A549 treated with DMSO at 1 μM for 4 hours (cell line): ENCODE measurements at places on chromosomes 7 and 10. TPM values are rescaled to one million over a fixed set of nuclear protein-coding genes. Genes with fewer than 3 reads are reported as not detected.

The ADAM12 gene
- total RNA-seq, result 3.3 to 7.7 TPM (median 5.5 TPM) in 5 replicates

The PNLIPRP1 gene
- not detected in 5 replicates for total RNA-seq

The DRGX gene
- 0.03 to 0.07 TPM (median 0.06 TPM) in 3 of 5 replicates, not detected in the others for total RNA-seq

The MACROH2A2 gene
- 24.8 to 30.7 TPM (median 27.9 TPM) in 5 replicates for total RNA-seq

The EN2 gene
- total RNA-seq, result 0.47 to 1.3 TPM (median 0.99 TPM) in 5 replicates

The SVOPL gene
- not detected in 5 replicates for total RNA-seq

The ZPBP gene
- not detected in 5 replicates for total RNA-seq

The DNA2 gene
- total RNA-seq, result 8.7 to 12.6 TPM (median 11.8 TPM) in 5 replicates

The SPDYE6 gene
- total RNA-seq, result not detected in 5 replicates

The PKD2L1 gene
- total RNA-seq, result 0.06 to 0.16 TPM (median 0.08 TPM) in 5 replicates

The TAS2R4 gene
- total RNA-seq, result 0.12 to 0.33 TPM (median 0.13 TPM) in 5 replicates

The COL13A1 gene
- 0.16 to 0.62 TPM (median 0.33 TPM) in 5 replicates for total RNA-seq

The C10orf105 gene
- total RNA-seq, result not detected in 5 replicates

The UBTD1 gene
- 15.7 to 20.4 TPM (median 17.4 TPM) in 5 replicates for total RNA-seq

The SFRP4 gene
- 3.5 to 4.6 TPM (median 3.9 TPM) in 5 replicates for total RNA-seq

The DKK1 gene
- 327 to 386 TPM (median 343 TPM) in 5 replicates for total RNA-seq

The AKR1C4 gene
- total RNA-seq, result 0.15 to 0.39 TPM (median 0.24 TPM) in 5 replicates

The PRKAG2 gene
- total RNA-seq, result 35.6 to 41.5 TPM (median 37.0 TPM) in 5 replicates

The MYOF gene
- total RNA-seq, result 201 to 255 TPM (median 239 TPM) in 5 replicates

The TEX47 gene
- total RNA-seq, result not detected in 5 replicates

The TMEM178B gene
- 1.2 to 1.7 TPM (median 1.6 TPM) in 5 replicates for total RNA-seq

The CAPZA2 gene
- total RNA-seq, result 118 to 159 TPM (median 138 TPM) in 5 replicates

The NKX2-3 gene
- 0.06 TPM in 1 of 5 replicates, not detected in the others for total RNA-seq

The KLF14 gene
- 0.05 TPM in 2 of 5 replicates, not detected in the others for total RNA-seq

The OR2A25 gene
- total RNA-seq, result not detected in 5 replicates

The ZNF804B gene
- not detected in 5 replicates for total RNA-seq

The INMT gene
- not detected in 5 replicates for total RNA-seq

The CAMK2B gene
- 0.15 to 0.28 TPM (median 0.20 TPM) in 5 replicates for total RNA-seq

The ZNF485 gene
- total RNA-seq, result 1.9 to 2.2 TPM (median 2.1 TPM) in 5 replicates

The CASTOR2 gene
- total RNA-seq, result 1.8 to 3.8 TPM (median 2.7 TPM) in 5 replicates

The NUTM2E gene
- 0.36 to 0.43 TPM (median 0.40 TPM) in 5 replicates for total RNA-seq

The DCLRE1C gene
- 4.4 to 6.5 TPM (median 6.2 TPM) in 5 replicates for total RNA-seq

The UPK3B gene
- total RNA-seq, result 10.4 to 20.2 TPM (median 18.3 TPM) in 5 replicates

The NODAL gene
- 0.06 TPM in 1 of 5 replicates, not detected in the others for total RNA-seq

The SEMA3D gene
- 0.03 to 0.05 TPM (median 0.03 TPM) in 3 of 5 replicates, not detected in the others for total RNA-seq

The VSIR gene
- total RNA-seq, result 23.7 to 32.7 TPM (median 28.7 TPM) in 5 replicates

The INHBA gene
- 0.78 to 1.7 TPM (median 1.3 TPM) in 5 replicates for total RNA-seq

The OLAH gene
- total RNA-seq, result not detected in 5 replicates

The MSMB gene
- total RNA-seq, result not detected in 5 replicates

The LRIT1 gene
- not detected in 5 replicates for total RNA-seq

The CELF2 gene
- total RNA-seq, result 0.03 to 0.10 TPM (median 0.04 TPM) in 3 of 5 replicates, not detected in the others

The TLX1 gene
- total RNA-seq, result 0.05 TPM in 1 of 5 replicates, not detected in the others

The ZNF800 gene
- 9.9 to 13.6 TPM (median 11.2 TPM) in 5 replicates for total RNA-seq

The STRIP2 gene
- total RNA-seq, result 6.3 to 9.2 TPM (median 7.7 TPM) in 5 replicates

The TMEM184A gene
- 6.7 to 15.3 TPM (median 13.2 TPM) in 5 replicates for total RNA-seq

The WDFY4 gene
- total RNA-seq, result 0.01 TPM in 1 of 5 replicates, not detected in the others

The GIMAP6 gene
- not detected in 5 replicates for total RNA-seq

The SFRP5 gene
- total RNA-seq, result 1.8 to 2.6 TPM (median 2.4 TPM) in 5 replicates

The CTAGE4 gene
- not detected in 5 replicates for total RNA-seq

The CPA2 gene
- 0.11 to 0.44 TPM in 2 of 5 replicates, not detected in the others for total RNA-seq

The RPEL1 gene
- 0.03 TPM in 1 of 5 replicates, not detected in the others for total RNA-seq
